CD4-positive, alpha-beta T cell treated with Interleukin-2 at 100 ng/mL for 4 hours (primary cell): ENCODE measurements at places on chromosomes 3 and 15.
A peak's percentile ranks its signal among the peaks of the same experiment; 100 is the strongest.

DNA sequence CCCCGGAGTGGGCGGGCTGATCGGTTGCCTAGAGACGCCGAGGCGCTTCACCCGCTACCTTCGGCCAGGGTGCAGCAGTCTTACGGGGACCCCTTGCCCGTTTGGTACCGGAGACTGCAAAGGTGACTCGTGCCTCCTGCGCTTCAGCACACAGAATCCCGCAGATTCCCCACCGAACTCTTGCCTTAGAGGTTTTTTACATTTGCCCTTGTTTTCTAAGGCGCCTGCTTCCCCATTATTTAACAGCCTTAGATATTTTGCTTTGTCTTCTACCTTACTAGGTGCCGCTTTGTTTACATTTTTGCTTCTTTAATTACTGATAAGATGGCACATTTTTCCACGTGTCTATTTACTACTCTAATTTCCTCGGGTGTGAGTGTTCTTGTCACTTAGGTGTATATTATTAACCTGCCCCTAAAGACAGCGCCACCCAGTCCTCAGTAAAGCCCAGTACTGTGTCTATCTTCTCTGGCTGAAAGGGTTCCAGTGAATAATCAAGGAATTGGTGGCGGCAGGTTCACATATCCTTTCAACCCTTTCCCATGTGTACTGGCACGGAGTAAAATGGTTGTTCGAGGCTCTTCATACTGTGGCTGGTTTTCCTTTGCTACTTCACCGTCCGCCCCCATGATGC, 573 bp upstream of the CEP152 start:
- peak; percentile 5 for DNase-seq

DNA sequence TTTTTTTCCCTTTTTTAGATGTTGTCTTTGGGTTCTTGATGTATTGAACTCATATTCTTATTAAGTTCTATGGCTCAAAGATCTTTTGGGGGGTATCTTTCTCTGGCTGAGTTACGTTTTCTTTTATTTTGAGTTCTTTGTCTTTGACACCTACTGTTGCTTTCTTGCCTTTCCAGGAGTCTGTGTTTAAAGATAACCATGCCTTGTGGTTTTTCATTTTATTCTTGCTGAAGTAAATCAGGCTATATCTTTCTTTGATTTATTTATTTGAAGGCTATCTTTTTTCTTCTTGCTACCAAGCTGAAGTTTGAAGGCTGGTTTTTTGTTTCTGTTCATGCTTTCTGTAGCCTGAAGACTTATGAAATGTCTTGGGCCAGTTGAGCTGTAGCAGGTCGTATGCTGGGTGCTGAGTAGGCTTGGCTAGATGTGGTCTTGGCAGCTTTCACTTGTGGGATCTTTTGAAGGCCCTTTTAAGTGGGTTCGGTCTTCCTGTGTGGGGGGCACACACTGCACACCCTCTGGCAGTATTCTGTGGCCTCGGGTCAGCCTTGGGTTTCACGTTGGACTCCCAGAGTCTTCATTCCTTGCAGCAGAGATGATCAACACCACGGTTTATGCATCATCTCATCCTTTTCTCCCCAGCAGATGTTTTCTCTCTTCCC, 17.5 kb downstream of the SLCO3A1 start:
- no peak for DNase-seq

GRCh38 chr15:57079446-57079845, 161.0 kb downstream of the TCF12 start:
- DNase-seq = no peak

GRCh38 chr3:173090492-173090891, 50.5 kb downstream of the SPATA16 start:
- DNase-seq = no peak

DNA sequence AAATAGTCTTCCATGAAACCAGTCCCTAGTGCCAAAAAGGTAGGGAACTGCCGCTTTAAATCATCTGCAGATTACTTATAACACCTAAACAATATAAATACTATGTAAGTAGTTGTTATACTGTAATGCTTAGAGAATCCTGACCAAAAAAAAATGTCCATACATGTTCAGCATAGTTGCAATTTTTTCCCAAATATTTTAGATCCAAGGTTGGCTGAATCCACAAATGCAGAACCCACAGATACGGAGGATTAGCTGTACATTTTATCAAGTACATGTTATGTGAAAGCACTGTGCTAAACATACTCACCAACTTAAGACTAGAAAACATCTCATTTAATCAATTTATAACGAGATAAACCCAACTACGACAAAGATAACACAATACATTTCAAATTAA, 9.3 kb downstream of the MSL2 start:
- DNase-seq = no peak

- DNase-seq = no peak
Measured at GRCh38 chr3:45081506-45082141, 55.5 kb downstream of the CLEC3B start.

GRCh38 chr3:129409541-129409940, 18.9 kb downstream of the EFCAB12 start:
- DNase-seq = no peak

DNA sequence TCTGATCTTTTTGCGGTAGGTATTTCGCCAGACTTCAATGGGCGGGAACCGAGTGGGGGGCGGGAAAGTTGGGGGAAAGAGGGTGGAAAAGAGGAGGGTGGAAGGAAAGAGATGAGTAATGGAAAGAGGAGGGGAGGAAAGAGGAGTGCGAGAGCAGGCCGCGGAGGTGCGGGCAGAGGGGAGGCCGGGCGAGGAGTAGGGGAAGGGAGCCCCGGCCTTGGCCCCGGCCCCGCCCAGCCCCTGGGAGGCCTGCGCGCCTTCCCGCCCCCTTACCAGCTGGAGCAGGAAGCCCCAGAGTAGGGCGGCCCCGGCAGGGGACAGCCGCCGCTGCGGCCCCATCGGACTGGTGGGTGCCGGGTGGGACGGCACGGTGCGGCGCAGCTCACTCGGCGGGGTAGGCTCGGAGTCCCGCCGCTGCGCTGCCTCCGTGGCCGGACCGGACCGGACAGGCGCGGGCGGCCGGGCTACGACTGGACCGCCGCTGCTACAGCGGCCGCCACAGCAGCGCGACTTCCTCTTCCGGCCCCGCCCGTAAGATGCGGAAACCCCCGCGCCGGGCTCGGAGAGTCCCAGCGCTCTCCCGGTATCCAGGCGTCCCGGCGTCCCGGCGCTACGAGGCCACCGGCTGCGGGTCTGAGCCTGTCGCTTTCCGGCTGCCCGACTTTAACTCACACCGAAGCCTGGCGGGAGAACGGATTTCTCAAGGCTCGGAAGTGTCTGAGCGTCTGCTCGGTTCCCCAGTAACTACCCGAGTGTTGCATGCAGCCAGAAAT, at the start of gene SPPL2A:
Gene SPPL2A, minus strand, starts transcription at position 512 of the 773 bp plus-strand sequence. Its CDS starts 173 bp downstream, at position 339.
- peak; percentile 72 for DNase-seq

DNA sequence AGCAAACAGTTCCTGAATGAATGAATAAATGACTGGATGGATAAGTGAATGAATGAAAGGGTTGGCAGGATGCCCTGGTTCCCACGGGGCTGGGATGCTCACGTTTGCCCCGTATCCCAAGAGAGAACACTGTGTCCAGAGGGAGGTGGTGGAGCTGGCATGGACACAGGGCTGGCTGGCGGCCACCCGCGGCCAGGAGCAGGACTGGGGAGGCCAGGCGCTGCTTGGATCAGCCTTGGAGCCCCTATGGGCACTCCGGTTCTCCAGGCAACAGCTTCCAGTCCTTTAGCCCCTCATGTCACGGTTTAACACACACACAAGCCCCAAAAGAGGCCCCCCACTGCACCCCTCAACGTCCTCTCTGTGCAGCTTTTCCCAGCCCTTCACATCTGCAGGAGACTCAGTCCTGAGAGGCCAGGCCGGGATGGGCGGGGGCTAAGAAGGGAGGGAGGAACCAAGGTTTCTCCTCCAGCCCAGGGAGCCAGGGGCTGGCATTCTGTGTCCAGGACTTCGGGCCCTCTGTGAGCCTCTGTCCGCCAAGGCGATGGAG, 86.0 kb upstream of the ALDH1L1 start:
- no peak for DNase-seq

DNA sequence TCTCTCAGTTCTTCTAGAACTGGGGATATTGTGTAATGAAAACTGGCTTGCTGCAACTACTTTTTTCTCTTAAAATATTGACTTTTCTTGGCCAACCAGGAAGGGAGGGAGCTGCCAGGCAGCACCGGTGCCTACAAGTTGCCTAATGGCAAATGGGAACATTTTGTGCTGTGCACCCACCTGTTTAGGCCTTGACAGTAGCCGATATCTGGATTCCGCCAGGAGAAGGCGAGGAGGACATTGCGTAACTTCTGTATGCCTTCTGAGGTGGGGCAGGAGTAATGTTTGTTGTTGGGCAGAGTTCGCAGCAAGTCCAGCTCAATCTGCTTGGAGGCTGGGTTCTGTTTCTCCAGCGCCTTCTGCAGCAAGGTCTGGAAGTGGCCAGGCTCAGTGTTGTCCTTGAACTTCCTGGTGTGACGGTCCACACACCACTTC, 64.9 kb downstream of the TBC1D2B start:
- no peak for DNase-seq

DNA sequence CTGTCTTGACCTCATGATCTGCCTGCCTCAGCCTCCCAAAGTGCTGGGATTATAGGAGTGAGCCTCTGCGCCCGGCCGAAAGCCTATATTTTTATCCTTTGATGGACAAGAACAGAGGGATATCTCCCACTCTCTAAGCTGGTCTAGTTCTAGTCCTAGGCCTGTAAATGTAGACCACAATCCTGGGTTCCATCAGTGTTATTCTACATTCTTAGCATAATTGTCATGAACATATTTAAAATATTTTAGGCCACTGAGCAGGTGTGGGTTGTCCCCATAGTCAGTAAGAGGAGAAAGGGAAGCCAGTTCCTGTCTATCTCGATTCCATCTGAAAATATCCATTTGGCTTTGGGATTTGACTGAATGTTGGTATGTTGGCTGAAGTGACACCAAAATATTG, 118.1 kb downstream of the EBLN2 start:
- no peak for DNase-seq

GRCh38 chr15:58469432-58470353, 37.9 kb downstream of the LIPC start:
- DNase-seq = no peak

DNA sequence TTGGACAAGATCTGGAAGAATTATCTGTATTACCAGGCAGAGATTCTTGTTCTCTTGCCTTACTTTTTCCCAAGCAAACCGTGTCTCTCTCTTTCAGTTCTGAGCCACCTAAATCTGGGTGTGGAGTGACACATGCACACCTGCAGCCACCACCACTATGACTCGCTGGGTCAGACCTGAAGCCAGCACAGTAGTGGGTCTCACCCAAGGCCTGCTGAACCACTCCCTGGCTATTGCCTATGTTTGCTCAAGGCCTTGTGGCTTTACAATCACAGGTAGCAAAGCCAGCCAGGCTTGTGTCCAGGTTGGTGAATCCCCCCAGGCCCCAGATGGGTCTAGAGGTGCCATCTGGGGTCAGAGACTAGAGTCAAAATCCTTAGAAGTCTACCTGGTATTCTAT, 28.7 kb upstream of the COPB2 start:
- no peak for DNase-seq

- DNase-seq = no peak
Measured at GRCh38 chr15:86201313-86202008, 121.8 kb downstream of the AGBL1 start.
